Neural progenitor cell (in vitro differentiated cells): ENCODE measurements at places on chromosomes 12 and 14. TPM values are rescaled to one million over a fixed set of nuclear protein-coding genes. Genes with fewer than 3 reads are reported as not detected.

SLC35F4 gene
- not detected in 2 replicates for total RNA-seq

DNA sequence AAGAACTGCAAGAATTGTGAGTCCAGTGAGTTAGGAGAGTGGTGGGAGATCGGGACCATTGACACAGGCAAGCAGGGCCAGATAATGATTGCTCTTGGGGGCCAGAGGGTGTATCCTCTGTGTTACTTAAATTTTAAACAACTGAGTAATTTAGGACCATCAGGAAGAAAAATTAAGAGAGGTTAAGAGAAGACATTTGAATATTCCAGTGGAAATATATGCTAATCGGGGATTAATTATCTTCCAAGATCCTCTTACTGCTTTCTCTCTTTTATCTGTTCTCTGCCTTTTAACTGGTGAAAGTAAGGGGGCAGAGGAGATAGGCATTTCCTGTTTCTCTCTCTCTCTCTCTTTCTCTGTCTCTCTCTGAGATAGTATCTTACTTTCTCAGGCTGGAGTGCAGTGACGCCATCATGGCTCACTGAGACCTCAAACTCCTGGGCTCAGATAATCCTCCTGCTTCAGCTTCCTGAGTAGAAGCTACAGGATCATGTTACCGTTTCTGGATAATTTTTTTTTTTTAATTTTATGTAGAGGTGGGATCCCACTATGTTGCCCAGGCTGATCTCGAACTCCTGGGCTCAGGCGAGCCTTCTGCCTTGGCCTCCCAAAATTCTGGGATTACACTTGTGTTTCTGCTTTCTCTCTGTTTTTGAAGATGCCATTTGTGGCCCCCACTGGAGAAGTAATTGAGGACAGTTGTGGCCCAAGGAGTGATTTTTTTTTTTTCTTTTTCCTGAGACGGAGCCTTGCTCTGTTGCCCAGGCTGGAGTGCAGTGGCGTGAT lies 85.1 kb downstream of the DIP2B start:
- no peak for DNase-seq

- no peak for DNase-seq
These were observed 875.2 kb downstream of the FLRT2 start for GRCh38 chr14:86404989-86405649.

DNA sequence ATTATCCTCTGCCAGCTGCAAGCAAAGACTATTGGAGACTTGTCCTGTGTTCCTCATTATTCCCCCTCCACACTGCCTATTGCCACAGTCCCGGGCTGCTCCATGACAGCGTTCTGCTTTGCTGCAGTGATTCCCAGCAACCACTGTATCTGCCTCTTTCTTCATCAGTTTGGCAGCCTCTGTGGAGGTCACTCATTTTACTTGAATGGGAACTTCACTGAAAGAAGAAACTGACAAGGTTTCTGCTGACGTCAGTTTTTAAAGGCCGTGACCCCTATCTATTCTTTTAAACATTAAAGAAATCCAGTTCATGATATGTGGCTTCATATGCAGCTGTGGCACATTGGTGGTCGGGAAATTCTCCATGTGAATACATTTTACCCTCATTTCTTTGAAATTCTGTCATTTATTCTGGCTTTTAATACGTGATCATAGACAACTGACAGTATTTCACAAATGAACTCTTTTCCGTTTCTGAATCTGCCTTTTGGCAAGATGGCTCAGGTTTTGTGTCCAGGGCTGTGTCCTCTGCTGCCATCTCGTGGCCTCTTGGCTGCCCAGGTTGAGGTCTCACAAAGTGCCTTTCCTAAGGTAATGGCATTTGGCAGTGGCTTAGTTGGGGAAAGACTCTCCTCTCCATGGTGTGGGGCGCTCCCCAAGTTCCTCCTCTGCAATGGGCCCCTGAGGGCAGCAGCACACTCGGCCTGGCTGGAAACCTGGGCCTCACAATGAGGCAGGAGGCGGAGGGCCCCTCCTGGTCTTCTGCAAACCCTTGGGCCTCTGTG lies 5.8 kb downstream of the TMEM253 start:
- DNase-seq = peak; percentile 82

DNA sequence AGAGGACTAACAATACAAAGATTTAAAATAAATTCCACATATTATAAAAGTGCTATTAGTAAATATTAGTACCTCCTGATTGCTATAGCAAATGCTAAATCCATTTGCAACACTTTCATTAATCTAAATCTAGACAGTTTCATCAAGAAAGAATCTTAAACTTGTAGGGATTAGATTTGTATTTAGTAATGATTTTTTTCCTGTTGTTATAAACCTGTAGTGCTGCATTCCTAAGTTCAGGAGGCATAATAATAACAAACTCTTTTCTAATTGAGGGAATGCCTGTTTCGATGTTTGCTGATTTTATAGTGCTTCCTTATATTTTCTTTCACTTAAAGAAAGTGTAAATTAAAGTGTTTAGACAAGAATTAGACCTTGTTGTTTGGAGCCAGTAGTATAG lies 166.1 kb downstream of the FOXA1 start:
- DNase-seq = no peak

CFAP73 gene
- 0.19 TPM in 1 of 2 replicates, not detected in the other for total RNA-seq

- no peak for DNase-seq
These were observed 43.0 kb downstream of the EEA1 start for GRCh38 chr12:92886131-92886530.

DNA sequence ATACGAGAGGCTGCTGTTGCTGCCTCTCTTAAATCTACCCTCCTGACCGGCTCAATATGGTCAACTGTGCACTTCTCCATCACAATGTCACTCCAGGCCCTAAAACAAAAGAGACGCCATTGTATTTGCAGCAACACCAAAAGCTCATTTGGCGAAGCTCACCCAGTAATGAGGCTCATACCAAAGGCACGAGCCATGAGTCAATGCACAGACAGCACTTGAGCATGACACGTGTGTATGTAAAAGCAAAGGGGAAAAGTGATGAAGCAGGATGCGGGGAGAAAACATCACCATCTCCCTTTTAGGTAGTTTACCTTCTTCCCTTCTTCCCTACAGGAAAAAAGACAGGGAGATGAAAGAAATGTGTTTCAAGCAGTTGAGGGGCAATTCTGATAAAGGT lies 150.3 kb downstream of the FOXN3 start:
- no peak for DNase-seq

GPRC5D gene
- not detected in 2 replicates for total RNA-seq

DNA sequence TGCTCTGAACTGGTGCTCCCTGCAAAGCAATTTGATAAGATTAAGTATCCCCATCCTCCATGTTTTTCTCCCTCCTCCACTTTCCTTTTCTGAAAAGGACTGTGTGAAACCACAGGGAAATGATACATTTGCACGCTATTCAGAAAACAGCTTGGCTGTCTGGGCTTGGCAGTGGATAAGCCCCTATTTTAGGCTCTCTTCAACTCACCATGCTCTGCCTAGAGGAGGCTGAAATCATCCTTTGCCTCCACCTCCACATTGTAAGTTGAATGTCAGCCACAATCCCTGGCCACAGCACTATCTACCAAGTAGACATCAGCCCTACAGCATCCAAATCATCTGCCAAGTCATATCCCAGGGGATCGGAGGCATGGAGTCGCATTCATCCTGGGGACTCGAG lies 642.3 kb downstream of the RPS29 start:
- no peak for DNase-seq

GALC gene
- 22.8 and 30.8 TPM in 2 replicates for total RNA-seq

DNA sequence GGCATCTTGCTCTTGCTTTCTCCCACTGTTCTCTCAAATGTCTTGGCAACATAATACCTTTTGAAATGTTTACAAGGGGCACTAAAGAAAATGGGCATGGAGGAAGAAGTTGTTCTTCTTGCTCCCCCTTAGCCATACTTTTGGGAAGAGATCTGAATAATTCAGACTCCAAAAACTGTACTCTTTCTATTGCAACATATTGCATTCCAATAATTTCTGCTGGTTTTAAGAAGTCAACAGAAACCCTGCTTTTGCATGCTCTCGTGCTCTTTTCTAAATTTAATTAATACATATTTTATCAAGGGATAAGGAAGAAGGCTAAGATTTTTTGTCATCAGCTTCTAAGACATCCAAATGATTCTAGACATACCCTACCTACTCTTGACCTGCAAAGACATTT lies 409.9 kb upstream of the SOX5 start:
- no peak for DNase-seq

- no peak for DNase-seq
These were observed 89.9 kb upstream of the PRICKLE1 start for GRCh38 chr12:42679466-42679865.

- DNase-seq = no peak
These were observed 144.4 kb downstream of the AKAP6 start for GRCh38 chr14:32473464-32473855.

DNA sequence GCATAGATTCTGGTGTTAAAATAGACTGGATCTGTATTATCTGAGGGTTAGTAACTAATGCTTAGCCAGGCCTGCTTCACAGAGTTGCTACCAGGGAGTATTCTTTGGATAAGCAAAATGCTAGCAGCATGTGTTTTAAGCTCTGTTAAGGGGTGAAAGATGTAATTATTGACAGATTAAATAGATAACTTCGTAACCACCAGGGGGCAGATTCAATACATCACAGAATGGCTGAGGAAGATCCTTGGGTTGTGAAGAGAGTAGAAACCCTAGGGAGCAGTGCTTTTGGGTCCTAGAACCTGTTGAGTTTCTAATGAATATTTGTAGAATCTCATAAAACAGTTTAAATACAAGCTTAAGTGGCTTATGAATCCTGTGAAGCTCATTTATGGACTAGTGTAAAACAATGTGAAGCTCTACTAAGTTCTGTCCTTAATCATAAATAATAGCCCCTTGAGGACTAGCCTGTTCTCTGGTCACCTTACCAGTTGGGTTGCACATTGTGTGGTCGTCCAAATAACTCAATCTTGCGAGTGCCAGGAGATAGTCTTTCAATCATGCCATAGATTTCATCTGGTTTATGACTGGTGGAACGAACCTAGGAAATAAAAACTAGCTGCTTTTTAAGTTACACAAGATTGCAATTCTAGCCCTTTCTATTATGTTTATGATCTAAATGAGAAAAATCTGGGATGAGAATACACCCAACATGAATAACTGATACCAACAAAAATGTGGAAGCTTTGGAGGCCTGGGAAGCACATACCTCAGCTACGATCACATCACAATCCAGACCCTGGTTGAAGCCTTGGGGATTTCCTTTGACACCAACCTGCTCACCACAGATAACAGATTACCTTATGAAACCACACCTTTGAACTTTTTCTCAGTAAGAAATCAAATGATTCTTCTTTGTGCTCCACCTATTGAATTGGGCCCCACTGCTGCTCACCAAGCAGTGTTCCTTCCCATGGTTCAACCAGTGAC lies 12.3 kb downstream of the METTL3 start:
- DNase-seq = peak; percentile 85

DNA sequence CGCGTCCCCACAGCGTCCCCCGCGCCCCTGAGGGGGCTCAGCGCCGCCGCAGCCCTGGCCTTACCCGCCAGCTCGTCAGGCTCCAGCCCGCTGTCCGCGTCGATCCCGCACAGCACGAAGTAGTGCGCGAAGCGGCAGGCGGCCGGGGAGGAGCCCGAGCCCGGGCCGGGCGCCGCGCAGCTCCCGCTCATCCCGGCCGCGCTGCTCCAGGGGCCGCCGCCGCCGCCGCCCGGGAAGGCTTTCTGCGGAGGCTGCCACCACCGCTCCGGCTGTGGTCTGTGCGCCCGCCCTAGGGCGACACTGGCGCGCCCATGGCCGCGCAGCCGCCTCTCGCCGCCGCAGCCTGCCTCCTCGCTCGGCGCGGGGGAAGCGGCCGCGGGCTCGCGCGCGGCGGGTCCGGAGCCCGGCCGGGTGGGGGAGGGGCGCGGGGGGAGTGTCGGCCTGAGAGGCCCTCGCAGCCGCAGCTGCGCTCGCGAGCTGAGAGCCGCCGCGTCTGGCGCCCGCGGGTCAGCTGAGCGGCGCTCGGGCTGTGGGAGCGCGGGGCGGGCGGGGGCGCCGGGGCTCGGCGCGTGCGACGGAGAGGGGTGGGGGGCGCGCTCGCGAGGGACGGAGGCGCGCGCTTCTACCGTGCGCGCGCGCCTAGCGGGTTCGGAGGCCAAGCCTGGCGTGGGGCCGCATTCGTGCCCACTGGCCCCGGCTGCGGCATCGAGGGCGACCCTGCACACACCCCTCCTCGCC lies at the start of gene DENND5B:
TSS of gene DENND5B (minus strand) at position 495 of the 738 bp plus-strand sequence. CDS start at position 191, 304 bp downstream.
- peak; percentile 92 for DNase-seq

NINJ2 gene
- total RNA-seq = 0.37 TPM in 1 of 2 replicates, not detected in the other

DNA sequence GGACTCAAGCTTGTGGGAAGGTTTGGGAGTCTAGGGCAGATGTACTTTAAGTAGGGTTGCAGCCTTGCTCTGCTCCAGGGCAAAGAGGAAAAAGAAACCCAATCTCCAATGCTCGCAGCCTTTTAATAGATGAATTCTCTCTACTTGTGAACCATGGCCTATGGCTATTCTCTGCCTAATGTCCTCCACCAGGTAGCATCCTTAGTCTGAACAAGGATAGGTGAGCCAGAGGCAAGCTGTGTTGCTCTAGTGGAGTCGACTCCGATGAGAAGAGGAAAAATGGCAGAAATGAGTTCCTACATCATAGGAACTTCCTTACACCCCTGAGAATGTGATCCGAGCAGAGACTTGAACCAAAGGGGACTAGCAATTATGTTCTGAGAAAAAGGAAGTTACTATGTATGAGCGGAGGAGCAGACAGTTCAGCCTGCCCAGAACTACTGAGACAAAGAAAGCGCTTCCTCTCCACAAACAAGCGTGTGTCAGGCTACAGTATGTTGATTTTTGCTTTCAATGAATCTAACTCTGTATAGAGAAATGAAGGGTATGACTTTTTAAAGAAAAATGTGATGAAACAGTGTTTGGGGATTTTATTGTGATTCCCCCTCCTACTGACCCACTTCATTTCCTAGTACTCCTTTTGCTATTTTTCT lies 153.6 kb upstream of the ARID2 start:
- DNase-seq = no peak

- DNase-seq = peak; percentile 81
These were observed 204.3 kb downstream of the ESR2 start for GRCh38 chr14:64089920-64090319.

- peak; percentile 57 for DNase-seq
These were observed 661.7 kb downstream of the VRK1 start for GRCh38 chr14:97458661-97459579.

DNA sequence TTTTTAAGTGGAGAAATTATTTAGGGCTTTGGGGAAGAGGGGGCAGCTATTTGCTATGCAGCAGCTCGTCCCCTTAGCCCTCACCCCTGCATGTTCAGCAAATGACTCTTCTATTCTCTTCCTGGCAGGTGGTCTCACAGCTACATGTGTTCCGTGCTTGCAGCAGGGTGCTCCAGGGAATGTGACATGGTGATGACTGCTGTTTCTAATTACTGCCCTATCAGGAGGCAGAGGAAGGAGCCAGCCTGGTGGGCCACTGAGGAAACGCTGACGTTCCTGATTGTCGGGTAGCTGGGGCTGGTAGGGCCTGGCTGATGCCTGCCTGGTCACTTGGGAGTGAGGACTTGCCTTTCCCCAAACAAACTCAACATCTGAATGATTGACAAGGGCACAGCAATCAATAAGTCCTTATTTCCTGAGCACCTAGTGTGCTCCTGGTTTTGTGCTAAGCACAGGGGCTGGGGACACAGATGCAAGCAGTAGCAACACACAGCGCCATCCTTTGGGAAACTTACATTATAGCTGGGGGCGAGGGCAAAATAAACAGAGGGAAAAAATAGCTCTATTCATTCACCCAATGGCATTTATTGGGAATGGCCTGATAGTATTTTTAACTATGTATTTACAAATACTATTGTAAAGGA lies 377.8 kb downstream of the FUT8 start:
- no peak for DNase-seq
